ENCODE measurements at places on chromosomes 12 and 14. TPM values are rescaled to one million over a fixed set of nuclear protein-coding genes. Genes with fewer than 3 reads are reported as not detected.

Gene CELA1
- not detected for total RNA-seq

Gene OR6C2
- total RNA-seq: not detected

GRCh38 chr14:87185961-87186560 lies 806.9 kb downstream of the GALC start:
- DNase-seq: no peak

GRCh38 chr12:57604454-57604991 lies at the start of gene DTX3:
TSS of gene DTX3 (plus strand) at chr12:57604824. CDS start at chr12:57606518, 1,694 bp downstream.
- DNase-seq: no peak

- DNase-seq: no peak
These were observed 140.4 kb downstream of the CHST11 start for GRCh38 chr12:104596898-104597843.

Measured in left ventricle myocardium inferior (tissue), 1 donor.